ENCODE measurements at places on chromosomes 12 and 14.

- no peak for DNase-seq
These were observed 92.5 kb downstream of the BBS10 start for GRCh38 chr12:76255692-76256091.

DNA sequence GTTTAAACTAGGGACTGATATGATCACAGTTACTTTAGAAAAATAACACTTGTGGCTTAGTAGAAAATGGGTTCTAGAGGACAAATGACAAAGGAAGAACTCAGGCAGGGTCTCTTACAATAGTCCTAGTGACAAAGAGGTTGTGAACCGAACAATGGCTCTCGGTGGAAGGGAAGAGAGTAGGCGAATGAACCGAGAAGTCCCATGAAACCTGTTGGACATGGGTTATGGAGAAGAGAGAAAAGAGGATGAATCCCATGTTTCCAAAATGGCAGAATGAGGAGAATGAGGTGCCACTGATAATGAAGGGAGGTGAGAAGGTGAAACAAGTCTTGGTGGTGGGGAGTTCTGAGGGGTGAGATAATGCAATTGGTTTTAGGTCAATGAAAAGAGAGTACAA lies 94.1 kb downstream of the PPM1H start:
- DNase-seq: no peak

GRCh38 chr12:64836856-64837255 lies 12.4 kb downstream of the TBC1D30 start:
- no peak for DNase-seq

- DNase-seq: no peak
These were observed 21.7 kb downstream of the BICDL1 start for GRCh38 chr12:120010661-120011230.

DNA sequence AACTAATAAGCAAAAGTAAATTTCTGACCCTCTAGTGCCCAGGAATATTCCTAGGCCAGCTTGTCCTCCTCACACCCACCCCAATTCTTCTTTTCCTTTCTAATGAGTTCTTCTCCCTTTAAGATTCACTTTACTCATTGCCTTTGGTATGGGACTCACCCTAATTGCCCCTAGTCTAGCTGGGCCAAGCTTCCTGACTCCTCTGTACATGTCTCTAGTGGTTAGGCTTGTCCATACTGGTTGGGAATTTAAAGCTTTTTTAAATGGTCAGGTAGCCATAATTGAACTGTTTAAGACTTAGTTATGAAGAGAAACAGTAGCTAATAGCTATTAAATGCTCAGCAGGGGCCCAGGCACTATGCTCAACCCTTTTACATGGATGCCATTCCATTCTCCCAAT lies 248.2 kb downstream of the C12orf42 start:
- no peak for DNase-seq

- DNase-seq: peak; percentile 50
These were observed 805 bp upstream of the CRACR2A start for GRCh38 chr12:3753544-3754284.

GRCh38 chr12:13992585-13992984 lies 11.2 kb upstream of the GRIN2B start:
- DNase-seq: no peak

- DNase-seq: no peak
These were observed 255.8 kb upstream of the AVPR1A start for GRCh38 chr12:63406781-63407180.

GRCh38 chr14:29528889-29529288 lies 398.8 kb downstream of the PRKD1 start:
- no peak for DNase-seq

- no peak for DNase-seq
These were observed 37.2 kb downstream of the LRP6 start for GRCh38 chr12:12229556-12230092.

DNA sequence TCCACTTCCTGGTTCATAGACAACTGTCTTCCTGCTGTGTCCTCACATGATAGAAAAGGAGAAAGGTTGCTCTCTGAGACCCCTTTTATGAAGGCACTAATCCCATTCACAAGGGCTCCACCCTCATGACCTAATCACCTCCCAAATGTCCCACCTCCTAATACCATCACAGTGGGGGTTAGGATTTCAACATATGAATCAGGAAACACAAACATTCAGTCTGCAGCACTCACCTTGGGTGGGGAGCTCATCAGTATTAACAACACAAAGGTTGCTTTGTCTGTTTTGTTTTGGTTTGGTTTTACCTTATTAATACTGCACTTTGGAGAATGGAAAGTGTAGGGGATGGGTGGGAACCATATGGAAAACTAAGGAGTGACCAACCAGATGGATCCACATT lies 10.5 kb upstream of the SMCO2 start:
- DNase-seq: no peak
